RPMI8226 (cell line): ENCODE measurements at places on chromosomes 1 and 21.

DNA sequence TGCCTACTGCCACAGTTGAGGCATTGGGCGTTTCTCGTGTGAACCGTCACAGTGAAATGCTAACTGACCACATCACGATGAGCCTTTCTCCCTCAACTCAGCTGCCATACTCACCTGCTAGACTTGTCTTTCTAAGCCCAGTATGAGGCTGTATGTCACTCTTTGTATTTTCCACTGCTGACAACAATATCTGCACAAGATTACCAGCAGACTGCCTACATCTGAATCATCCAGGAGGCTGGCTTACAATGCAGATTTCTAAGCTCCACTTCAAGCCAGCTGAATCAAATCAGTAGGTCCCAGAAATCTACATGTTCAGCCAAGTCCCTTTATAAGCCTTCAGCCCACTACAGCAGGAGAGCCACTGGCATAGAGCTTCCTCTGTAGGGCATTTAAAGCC, 355.0 kb upstream of the DUSP10 start:
- DNase-seq: no peak

GRCh38 chr1:165153182-165153581, 203.3 kb downstream of the LMX1A start:
- DNase-seq: no peak

DNA sequence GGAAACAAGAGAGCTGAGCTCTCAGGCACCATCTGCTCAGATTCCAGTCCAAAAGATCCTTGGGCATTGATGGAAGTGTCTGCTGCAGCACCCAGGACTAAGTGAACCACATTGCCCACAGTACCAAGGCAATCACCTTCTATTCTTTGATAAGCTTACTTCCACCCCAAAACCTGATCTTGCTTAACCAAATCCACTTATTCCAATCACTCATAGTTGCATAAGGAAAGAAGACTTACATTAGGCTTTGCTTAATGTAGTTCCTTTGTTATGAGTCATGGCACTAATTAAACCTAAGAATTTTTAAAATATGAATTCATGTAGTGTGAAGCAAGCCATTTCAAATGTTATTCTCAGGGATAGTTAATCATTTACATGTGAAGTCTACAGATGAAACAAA, 84.5 kb downstream of the UCHL5 start:
- no peak for DNase-seq

DNA sequence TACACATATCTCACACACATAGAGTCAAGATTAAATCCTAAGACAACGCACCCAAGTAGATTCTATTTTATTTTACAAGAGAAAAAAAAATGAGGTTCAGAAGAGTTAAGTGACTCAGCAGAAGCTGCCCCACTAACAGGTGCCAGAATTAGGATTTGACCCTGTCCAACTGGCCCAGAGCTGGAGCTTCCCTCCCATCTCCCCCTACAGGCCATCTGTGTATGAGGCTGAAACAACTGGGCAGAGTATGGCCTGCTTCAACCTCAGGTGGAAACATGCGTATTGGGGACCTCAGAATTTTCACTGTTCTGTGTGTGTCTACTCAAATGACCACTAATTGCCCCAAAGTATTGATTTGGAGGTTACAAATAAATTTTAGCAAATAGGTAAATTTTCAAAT, 29.9 kb downstream of the PSMG1 start:
- peak; percentile 59 for DNase-seq

- peak; percentile 28 for DNase-seq
Observed at GRCh38 chr1:83999316-83999819, 436 bp upstream of the TTLL7 start.

- peak; percentile 54 for DNase-seq
Observed at GRCh38 chr1:160376525-160377131, 9.8 kb downstream of the NHLH1 start.

DNA sequence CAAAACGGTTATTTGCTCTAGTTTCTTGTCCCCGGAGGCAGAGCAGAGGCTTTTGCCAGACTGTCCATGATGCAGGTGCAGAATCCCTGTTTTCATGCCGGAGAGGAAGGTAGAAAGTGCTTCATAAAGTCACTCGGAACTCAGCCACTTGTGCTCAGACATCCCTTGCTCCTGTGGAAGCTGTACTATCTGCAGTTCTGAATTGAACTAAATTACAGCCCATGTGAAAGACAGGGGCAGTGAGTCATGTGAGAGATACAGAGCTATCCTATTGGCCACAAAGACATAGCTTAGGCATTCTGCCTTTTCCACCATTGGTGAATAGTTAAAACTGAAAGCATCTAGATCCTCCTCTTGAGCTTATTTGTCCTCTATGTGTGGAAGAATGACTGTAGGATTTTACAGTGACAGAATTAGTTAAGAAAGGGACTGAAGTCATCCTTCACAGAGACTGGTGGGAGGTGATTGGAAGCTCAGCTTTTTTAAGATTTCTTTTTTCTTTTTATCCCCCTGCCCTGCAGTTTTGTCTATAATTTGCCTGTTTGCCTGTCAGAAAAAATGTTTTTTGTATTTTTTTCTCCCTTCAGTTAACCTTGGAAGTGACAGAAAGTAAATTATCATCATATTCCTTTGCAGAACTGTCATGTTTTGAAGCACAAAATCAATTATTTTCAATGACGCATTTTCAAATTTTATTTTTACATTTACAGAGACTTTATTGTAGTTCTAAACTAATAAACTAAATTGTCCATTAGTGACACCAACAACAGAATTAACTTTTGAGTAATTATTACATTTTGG, 298.6 kb downstream of the PTPRC start:
- DNase-seq: peak; percentile 57

GRCh38 chr1:32755098-32755809, 52.7 kb upstream of the SYNC start:
- DNase-seq: no peak

DNA sequence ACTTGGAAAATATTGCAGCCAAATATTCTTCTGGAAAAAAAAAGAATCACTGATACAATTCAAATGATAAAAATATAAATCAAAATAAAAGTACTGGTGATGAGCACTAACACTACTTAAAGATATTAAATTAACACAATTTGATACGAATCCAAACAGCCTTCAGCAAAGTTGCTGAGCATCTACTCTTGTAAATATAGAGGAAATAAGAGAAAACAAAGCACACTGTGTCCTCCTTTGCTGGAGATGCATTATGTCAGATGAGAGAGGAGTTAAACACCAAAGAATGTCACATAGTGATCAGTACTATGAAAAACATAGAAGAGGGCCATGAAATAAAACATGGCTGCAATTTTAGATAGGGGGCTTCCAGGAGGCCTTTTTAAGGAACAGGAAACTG, 177.4 kb upstream of the RNPC3 start:
- no peak for DNase-seq

GRCh38 chr1:232875536-232875935, 70.3 kb downstream of the MAP10 start:
- no peak for DNase-seq

- DNase-seq: no peak
Observed at GRCh38 chr1:19405195-19405760, 80.1 kb downstream of the CAPZB start.

GRCh38 chr1:31643976-31644559, 608 bp downstream of the PEF1 start:
- DNase-seq: peak; percentile 24

- peak; percentile 48 for DNase-seq
Observed at GRCh38 chr1:159077120-159077961, 775 bp upstream of the AIM2 start.

GRCh38 chr1:168438626-168439025, 105.2 kb downstream of the XCL2 start:
- no peak for DNase-seq

DNA sequence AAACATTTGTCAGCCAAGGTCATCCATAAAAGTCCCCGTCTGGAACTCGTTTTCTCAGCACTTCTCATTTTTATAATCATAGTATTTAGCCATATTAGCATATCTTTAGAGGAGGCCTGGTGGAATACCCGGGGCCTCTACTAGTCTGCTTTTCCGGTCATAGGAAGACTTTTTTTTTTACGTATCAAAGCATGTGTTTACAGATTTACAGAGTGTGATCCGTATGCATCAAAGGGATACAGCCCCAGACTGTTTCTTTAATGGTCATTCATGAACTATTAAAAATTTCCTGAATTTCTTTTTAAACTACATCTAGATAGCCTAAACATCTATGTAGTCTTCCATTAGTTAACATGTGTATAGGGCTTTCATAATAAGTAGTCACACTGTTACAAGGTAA, 23.5 kb upstream of the DEGS1 start:
- no peak for DNase-seq

DNA sequence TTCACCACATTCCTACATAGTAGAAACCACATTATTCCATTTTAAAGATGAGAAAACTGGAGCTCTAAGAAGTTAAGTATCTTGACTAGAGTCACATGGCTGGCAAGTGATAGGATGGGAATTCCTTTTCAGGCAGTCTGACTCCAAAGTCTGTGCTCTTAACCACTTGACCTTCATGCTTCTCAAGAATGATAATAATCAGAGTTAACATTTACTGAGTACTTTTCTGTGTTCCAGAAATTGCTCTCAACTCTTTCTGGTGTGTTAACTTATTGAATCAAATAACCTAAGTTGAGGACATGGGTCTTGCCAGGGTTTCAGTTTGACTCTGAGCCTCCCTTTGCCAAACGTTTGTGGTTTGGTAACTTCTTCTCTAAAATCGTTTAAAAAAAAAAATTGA, 169.4 kb downstream of the RASAL2 start:
- no peak for DNase-seq
